CMK (cell line): ENCODE measurements at places on chromosomes 7 and 10.

- no peak for DNase-seq
Measured at GRCh38 chr10:89615824-89616223, 29.2 kb downstream of the PANK1 start.

DNA sequence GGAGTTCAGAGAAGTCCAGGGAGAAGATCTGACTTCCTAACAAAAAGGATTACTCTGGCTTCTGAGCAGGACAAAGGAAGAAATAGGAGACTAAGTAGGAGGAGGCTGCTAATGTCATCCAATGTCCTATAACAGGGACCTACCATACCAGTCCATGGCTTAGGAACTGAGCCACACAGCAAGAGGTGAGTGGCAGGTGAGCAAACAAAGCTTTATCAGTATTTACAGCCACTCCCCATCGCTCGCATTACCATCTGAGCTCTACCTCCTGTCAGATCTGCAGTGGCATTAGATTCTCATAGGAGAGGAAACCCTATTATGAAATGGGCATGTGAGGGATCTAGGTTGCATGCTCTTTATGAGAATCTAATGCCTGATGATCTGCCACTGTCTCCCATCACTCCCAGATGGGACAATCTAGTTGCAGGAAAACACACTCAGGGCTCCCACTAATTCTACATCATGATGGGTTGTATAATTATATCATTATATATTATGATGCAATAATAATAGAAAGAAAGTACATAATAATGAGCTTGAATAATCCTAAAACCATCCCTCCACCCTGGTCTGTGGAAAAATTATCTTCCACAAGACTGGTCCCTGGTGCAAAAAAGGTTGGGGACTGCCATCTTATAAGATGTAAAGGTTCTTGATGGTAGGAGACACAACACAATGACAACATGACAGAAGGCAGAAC is 487.4 kb downstream of the PLXDC2 start:
- no peak for DNase-seq

DNA sequence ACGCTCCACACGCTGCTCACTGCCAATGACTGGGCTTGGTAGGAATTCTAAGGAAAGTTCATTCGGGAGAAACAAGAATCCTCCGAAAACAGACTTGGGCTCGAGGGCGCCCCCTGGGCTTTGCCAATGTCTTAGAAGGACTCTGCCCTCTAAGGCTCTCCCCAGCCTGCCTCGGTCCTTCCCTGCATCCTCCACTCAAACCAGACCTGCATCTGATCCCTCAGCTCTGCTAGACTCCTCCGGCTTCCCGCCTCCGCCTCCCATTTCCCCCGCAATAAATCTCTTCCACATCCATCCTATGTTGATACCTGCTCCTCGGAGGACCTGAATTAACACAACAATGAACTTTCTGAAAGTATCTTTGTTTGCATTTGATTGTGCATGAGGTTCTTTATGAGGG is 177.6 kb downstream of the PLPP4 start:
- DNase-seq = no peak

- DNase-seq = no peak
Measured at GRCh38 chr7:104327534-104327933, 869 bp upstream of the LHFPL3 start.

DNA sequence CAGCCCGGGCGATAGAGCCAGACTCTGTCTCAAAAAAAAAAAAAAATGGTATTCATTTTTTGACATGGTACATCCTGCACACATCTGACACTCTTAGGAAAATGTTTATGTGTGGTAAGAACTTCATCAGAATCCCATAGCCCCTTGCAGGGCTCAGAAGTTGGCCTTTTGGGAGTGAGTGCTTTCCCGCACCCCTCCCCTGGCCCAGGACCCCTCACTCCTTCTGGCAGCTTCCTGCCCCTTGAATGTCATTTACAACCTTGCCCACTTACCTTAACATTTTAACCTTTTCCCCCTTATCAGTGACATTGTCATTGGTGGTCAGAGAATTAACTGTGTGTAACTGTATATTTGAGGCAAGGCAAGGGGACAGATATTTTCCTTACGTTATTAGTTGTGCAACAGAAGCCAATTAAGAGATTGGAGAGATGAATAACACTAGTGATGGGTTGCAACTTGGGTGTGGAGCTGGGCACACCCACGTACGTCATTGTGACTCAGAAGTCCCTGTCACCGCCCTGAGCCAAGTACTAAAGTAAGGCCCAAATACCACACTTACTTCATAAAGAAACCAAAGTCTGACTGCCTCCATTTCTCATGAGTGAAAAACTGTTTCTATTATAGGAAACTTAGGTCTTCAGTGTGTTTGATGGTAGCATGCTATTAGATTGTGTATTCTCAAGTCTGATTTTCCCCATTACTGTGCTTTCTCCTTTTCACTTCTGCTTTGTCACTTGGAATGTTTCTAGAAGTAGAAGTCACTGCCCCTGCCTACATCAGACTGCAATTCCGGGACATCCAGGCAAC is 31.6 kb downstream of the OGDH start:
- no peak for DNase-seq

DNA sequence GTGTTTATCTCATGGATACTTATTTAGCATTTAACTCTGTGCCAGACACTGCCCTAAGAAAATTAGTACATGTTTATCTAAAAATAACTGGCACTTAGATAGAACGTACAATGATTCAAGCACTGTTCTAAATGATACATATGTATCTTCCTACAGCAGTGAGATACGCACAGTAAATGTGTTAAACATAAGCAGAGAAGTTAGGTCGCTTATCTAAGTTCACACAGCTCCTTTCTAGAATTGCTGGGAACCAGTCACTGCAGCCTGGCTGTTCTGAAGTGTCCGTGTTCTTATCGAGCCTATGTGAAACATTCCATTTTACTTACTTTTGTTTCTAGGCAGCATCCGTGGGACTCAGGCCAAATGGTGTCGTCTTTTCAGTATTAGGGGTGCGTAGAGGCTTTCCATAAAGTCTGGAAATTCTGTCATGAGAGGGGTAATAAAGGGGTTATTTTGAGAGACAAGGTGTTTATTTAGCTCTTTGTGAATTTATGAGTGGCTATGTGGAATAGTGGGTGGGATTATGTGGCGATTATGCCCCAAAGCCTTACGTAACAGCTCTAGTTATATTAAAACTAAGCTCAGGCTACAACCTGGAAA is 186.9 kb downstream of the SND1 start:
- no peak for DNase-seq

DNA sequence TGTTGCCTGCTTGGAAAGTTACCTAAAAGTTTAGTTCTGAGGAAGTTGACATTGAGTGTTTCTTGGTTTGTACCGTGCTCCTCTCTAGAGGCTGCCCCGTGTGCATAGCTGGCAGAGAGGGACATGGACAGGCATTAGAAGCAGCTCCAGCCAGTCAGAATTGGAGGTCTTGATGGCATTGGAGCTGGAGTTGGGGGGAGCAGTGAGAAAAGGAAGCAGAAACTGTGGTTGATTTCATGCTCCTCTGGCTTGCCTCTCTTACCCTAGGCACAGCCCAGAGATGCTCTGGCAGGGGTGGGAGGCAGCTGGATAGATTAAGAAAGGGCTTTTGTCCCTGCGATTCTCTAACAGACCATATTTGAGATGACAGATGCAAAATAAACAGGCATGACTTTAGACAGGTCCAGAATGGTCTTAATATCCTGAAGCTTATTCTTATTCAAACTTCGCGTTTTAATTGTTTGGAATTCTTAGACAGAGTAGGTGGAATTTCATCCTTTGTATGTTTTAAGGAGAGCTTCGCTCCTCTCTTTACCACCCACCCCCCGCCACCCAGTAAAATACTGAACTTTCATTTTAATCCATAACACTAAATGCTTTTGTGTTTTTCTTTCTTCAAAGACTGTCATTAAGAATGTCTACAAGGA is 73.5 kb upstream of the GLCCI1 start:
- no peak for DNase-seq

- DNase-seq = no peak
Measured at GRCh38 chr7:92404170-92404614, 43.1 kb upstream of the GATAD1 start.

DNA sequence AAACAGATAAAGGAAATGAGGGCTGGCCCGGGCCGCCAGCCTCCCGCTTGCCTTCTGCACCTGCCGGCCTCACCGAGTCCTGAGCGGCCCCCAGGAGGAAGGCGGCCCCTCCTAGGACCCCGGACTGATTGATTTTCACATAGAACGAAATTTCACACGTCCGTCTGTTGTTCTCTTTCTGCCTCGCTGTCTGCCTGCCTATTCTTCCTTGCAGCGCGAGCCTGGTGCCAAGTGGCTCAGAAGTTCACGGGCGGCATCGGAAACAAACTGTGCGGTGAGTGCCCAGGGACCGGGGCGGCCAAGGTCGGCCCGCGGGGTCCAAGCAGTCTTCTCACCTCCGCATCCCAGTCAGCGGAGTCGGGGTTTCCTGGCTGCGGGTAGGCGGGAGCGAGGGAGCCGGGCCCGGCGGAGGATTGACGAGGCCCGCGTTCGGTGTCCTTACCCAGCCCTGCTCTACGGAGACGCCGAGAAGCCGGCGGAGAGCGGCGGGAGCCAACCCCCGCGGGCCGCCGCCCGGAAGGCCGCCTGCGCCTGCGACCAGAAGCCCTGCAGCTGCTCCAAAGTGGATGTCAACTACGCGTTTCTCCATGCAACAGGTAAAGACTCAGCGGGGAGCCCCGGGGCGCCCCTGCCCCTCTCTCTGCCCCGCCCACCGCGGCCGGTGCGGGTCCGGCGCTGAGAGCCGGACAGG is 967 bp downstream of the GAD2 start:
- DNase-seq = no peak

GRCh38 chr7:2185715-2186114 is 47.0 kb downstream of the MAD1L1 start:
- no peak for DNase-seq
